Thymus (tissue), 14 donors: ENCODE measurements at places on chromosomes 2 and 18. TPM values are rescaled to one million over a fixed set of nuclear protein-coding genes. Genes with fewer than 3 reads are reported as not detected.

- H3K27me3 ChIP-seq: no peaks in the 10 kb centered on the region
- H3K36me3 ChIP-seq: no peaks in the 10 kb centered on the region
- H3K4me1 ChIP-seq: peaks cover 64% of the 10 kb centered on the region
- no peak for DNase-seq
- no peak overlapping the region for H3K4me3 ChIP-seq
Measured at GRCh38 chr2:231663458-231664212, 44.7 kb upstream of the PTMA start.

VWC2L gene
- 0.02 TPM for polyA plus RNA-seq

SIX2 gene
- 16.7 TPM for polyA plus RNA-seq

DNA sequence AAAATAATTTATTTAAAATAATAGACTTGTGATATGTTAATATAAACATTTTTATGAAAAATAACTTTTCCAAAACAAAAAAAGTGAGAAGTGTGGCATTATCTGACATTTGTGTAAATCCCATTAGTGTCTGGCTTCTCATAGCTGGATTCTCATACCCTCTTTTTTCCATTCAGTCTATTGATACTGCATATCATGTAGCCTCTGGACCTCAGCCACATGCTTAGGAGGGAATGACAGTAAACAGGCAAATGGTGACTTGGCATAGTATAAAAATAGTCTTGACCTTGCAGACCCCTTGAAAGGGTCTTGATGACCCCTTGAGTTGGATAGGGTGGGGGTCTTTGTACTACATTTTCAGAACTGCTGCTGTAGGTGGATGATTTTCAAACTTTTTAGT, 29.2 kb downstream of the GALNT1 start:
- no peaks in the 10 kb centered on the region for H3K36me3 ChIP-seq
- no peaks in the 10 kb centered on the region for H3K4me1 ChIP-seq
- H3K27ac ChIP-seq: no peak overlapping the region
- no peak overlapping the region for H3K4me3 ChIP-seq
- no peaks in the 10 kb centered on the region for H3K27me3 ChIP-seq
- no peak for DNase-seq

- no peak for DNase-seq
- H3K27me3 ChIP-seq: no peaks in the 10 kb centered on the region
- no peak overlapping the region for H3K27ac ChIP-seq
- H3K4me3 ChIP-seq: no peak overlapping the region
- H3K36me3 ChIP-seq: no peaks in the 10 kb centered on the region
- H3K4me1 ChIP-seq: no peaks in the 10 kb centered on the region
Measured at GRCh38 chr2:229376866-229377265, 105.8 kb upstream of the PID1 start.

- DNase-seq: no peak
- no peak overlapping the region for H3K27ac ChIP-seq
- no peaks in the 10 kb centered on the region for H3K4me1 ChIP-seq
- no peaks in the 10 kb centered on the region for H3K36me3 ChIP-seq
- H3K27me3 ChIP-seq: no peaks in the 10 kb centered on the region
Measured at GRCh38 chr2:181348107-181348837, 108.9 kb upstream of the ITGA4 start.

DNA sequence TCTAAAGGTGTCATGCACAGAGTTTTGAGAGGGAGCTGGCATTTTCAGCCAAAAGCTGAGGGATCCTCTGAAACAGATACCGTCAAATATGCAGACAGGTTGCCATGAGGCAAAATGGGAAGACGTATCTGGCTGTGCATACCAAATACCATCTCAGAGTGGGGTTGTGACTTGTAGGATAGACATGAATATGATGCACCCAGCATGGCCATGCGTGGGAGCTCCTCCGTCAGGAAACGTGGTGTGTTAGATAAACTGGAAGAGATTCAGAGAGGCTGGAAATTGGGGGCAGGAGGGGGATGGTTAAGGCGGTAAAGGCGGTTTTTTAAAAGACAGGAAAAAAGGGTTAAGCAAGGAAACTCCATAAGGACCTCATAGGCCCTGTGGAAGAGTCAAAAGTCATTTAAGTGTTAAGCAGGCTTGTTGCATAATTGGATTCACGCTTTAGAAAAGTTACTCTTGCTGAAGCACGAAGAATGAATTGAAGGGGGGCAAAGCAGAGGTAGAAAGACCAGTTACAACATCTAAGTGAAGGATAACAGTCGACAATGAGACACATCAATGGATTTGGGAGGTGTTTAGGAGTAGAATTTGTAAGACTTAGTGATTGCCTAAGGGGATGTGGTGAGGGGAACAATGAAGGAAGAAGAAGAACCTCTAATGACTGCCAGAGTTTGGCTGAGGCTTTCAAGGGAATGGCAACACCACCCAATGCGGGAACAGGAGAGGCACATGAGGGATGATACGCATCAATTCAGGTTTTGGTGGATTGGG, 139.6 kb upstream of the CTAGE1 start:
- no peak for DNase-seq
- peaks cover 2% of the 10 kb centered on the region for H3K4me1 ChIP-seq
- H3K4me3 ChIP-seq: no peak overlapping the region
- peaks cover 51% of the 10 kb centered on the region for H3K27me3 ChIP-seq
- H3K27ac ChIP-seq: no peak overlapping the region

GRCh38 chr2:238670111-238670585, 177.7 kb upstream of the TWIST2 start:
- no peaks in the 10 kb centered on the region for H3K36me3 ChIP-seq
- H3K4me1 ChIP-seq: no peaks in the 10 kb centered on the region
- no peak for DNase-seq
- H3K27ac ChIP-seq: no peak overlapping the region
- no peaks in the 10 kb centered on the region for H3K27me3 ChIP-seq
- H3K4me3 ChIP-seq: no peak overlapping the region

DNA sequence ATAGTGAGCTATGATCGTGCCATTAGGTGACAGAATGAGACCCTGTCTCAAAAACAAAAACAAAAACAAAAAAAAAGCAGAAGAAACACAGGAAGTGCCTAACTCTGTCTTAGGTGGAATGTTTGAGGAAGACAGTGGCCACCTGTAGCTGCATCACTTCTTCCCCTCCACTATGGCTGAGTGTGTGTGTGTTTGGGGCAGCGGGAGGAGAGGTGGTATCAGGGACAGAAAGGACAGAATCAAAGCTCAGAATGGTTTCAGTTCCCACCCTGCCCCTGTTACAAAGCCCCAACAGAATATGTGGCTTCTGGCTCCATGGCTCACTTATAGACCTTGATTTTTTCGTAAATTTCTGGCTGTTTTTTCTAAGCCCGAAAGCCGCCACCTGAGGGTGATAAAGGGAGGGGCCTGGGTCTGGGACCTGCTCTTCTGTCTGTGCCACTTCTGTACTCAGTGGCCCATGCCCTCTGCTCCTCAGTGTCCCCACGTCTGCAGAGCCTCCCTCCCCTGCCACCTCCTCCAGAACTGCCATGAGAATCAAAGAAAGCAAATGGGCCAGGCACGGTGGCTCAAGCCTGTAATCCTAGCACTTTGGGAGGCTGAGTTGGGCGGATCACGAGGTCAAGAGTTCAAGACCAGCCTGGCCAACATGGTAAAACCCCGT, 27.4 kb downstream of the SERTAD2 start:
- H3K27ac ChIP-seq: no peak overlapping the region
- H3K4me1 ChIP-seq: peaks cover 12% of the 10 kb centered on the region
- DNase-seq: no peak
- peaks cover 10% of the 10 kb centered on the region for H3K36me3 ChIP-seq
- no peak overlapping the region for H3K4me3 ChIP-seq

GPR75 gene
- polyA plus RNA-seq: 0.50 TPM

GAD1 gene
- 4.2 TPM for polyA plus RNA-seq

- H3K27ac ChIP-seq: no peak overlapping the region
- no peaks in the 10 kb centered on the region for H3K36me3 ChIP-seq
- no peak overlapping the region for H3K4me3 ChIP-seq
- H3K4me1 ChIP-seq: no peaks in the 10 kb centered on the region
- no peak for DNase-seq
Measured at GRCh38 chr2:141523199-141523598, 607.6 kb downstream of the LRP1B start.

- peaks cover 11% of the 10 kb centered on the region for H3K36me3 ChIP-seq
- H3K27ac ChIP-seq: no peak overlapping the region
Measured at GRCh38 chr2:9914384-9915065, 37.0 kb upstream of the GRHL1 start.

DNA sequence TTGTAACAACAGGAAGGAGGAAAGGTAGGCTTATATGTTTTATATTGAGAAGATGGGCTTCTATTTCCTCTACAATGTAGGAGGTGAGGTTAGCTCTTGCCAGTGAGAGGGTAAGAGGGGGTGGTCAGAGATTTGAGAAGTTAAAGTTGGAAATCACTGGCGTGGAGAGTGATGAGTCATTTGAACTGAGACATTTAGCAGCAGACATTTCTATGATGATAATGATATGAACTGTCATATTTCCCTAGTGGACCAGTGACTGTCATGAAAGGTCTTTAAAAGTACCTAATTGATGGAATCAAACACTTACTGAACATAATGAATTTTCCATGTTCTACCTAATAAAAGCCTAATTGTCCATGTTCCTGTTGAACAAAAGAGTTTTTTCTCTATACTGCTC, 126.1 kb downstream of the FAM161A start:
- H3K27me3 ChIP-seq: no peaks in the 10 kb centered on the region
- H3K4me1 ChIP-seq: no peaks in the 10 kb centered on the region
- no peak for DNase-seq
- H3K4me3 ChIP-seq: no peak overlapping the region
- H3K27ac ChIP-seq: no peak overlapping the region
- H3K36me3 ChIP-seq: no peaks in the 10 kb centered on the region

DNA sequence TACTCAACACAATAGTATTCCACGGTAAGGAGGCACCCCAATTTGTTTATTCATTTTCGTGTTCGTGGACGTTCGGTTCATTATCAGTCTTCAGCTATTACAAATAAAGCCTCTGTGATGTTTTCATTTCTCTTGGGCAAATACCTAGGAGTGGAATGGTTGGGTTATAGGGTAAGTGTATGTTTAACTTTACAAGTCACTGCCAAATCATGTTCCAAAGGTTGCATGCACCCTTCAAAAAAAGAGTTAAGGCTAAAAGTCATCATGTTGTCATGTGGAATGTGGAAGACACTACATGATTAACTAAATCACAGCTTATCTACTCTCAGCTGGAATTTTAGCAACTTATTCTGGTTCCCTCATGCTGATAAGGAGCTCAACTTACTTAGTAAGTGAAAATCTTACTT, 15.8 kb downstream of the INO80C start:
- DNase-seq: no peak
- no peaks in the 10 kb centered on the region for H3K4me1 ChIP-seq
- no peaks in the 10 kb centered on the region for H3K27me3 ChIP-seq
- no peak overlapping the region for H3K27ac ChIP-seq
- no peaks in the 10 kb centered on the region for H3K36me3 ChIP-seq
- H3K4me3 ChIP-seq: no peak overlapping the region

GRCh38 chr2:75736276-75736675, 25.6 kb upstream of the GCFC2 start:
- no peaks in the 10 kb centered on the region for H3K4me1 ChIP-seq
- H3K36me3 ChIP-seq: no peaks in the 10 kb centered on the region
- no peaks in the 10 kb centered on the region for H3K27me3 ChIP-seq
- H3K27ac ChIP-seq: no peak overlapping the region

- H3K27me3 ChIP-seq: no peaks in the 10 kb centered on the region
- no peak overlapping the region for H3K4me3 ChIP-seq
- no peak for DNase-seq
Measured at GRCh38 chr2:165440367-165440766, 29.1 kb upstream of the CSRNP3 start.

LOXL3 gene
- polyA plus RNA-seq: 1.6 TPM

DNA sequence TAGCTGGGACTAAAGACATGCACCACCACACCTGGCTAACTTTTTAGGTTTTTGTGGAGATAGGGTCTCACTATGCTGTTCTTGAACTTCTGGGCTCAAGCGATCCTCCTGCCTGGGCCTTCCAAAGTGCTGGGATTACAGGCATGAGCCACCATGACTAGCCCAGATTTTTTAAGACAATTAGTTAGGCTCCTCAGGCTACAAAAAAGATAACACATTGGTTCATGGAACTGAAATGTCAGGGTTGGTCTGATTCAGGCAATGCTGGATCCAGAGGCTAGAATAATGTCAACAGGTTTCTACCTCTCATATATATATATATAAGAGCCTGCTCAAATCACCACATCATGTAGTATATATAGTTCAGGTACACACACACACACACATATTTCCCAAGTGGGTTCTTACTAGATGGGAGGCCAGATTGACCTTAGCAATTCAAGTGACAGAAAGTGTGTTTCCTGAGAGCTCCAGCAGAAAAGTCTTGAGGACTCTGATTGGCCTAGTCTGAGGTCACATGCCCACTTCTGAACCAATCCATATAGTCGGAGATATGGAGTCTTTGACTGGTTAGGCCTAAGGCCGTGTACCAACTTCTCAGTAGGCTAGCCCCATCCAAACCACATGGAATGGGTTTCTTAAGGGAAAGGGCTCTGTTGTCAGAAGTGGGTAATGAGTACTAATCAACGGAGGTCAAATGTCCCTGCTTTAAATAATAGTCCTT, 72.6 kb upstream of the LAPTM4A start:
- H3K27ac ChIP-seq: no peak overlapping the region
- H3K27me3 ChIP-seq: no peaks in the 10 kb centered on the region
- no peak for DNase-seq
- no peaks in the 10 kb centered on the region for H3K4me1 ChIP-seq

DNA sequence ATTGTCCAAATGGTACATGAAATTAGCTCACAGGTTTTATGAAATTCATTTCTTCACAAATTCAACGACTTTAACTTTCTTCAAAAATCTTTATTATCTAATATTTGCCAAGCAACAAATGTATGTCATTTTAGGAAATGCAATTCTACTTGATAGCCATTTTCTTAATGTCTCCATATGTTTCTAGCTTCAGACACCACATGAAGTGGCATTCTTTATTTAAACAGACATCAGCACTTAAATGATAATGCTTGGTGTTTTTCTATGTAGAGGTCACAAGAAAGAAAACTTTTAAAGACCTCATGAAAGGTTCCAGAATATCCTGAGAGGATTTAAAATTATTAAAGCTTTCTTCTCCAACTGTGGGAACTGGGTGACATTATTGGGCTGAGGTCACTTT, 44.2 kb upstream of the XIRP2 start:
- H3K27ac ChIP-seq: no peak overlapping the region
- no peaks in the 10 kb centered on the region for H3K4me1 ChIP-seq
- no peaks in the 10 kb centered on the region for H3K36me3 ChIP-seq
- H3K27me3 ChIP-seq: no peaks in the 10 kb centered on the region

STEAP3 gene
- polyA plus RNA-seq: 5.5 TPM

GRCh38 chr18:62388855-62389760, 64.0 kb downstream of the TNFRSF11A start:
- no peaks in the 10 kb centered on the region for H3K4me1 ChIP-seq
- no peak for DNase-seq
- H3K4me3 ChIP-seq: no peak overlapping the region
- H3K36me3 ChIP-seq: no peaks in the 10 kb centered on the region
- H3K27me3 ChIP-seq: no peaks in the 10 kb centered on the region
- no peak overlapping the region for H3K27ac ChIP-seq

- H3K4me3 ChIP-seq: no peak overlapping the region
- no peak for DNase-seq
- H3K27ac ChIP-seq: no peak overlapping the region
- H3K36me3 ChIP-seq: no peaks in the 10 kb centered on the region
Measured at GRCh38 chr2:236955521-236956030, 130.1 kb upstream of the COPS8 start.

- no peaks in the 10 kb centered on the region for H3K36me3 ChIP-seq
- no peaks in the 10 kb centered on the region for H3K27me3 ChIP-seq
- DNase-seq: no peak
- H3K4me3 ChIP-seq: no peak overlapping the region
- H3K4me1 ChIP-seq: no peaks in the 10 kb centered on the region
Measured at GRCh38 chr2:239809391-239809790, 215.8 kb downstream of the NDUFA10 start.

GRCh38 chr2:122883849-122884248, 1128.4 kb downstream of the TSN start:
- no peak for DNase-seq
- H3K36me3 ChIP-seq: no peaks in the 10 kb centered on the region
- no peak overlapping the region for H3K27ac ChIP-seq
